ENCODE measurements at places on chromosomes 1 and 21. TPM values are rescaled to one million over a fixed set of nuclear protein-coding genes. Genes with fewer than 3 reads are reported as not detected.

The SPATA1 gene
- total RNA-seq: 0.46 TPM

The FAM151A gene
- not detected for total RNA-seq

The PGLYRP4 gene
- not detected for total RNA-seq

The MCOLN2 gene
- 0.85 TPM for total RNA-seq

The NHLH1 gene
- 0.07 TPM for total RNA-seq

The GUCA2A gene
- total RNA-seq: not detected

The SLAMF9 gene
- 0.59 TPM for total RNA-seq

The TNFRSF18 gene
- total RNA-seq: not detected

The CSF1 gene
- 53.5 TPM for total RNA-seq

The BATF3 gene
- total RNA-seq: 3.4 TPM

The C1orf210 gene
- not detected for total RNA-seq

The OVAAL gene
- total RNA-seq: not detected

The PPIAL4G gene
- not detected for total RNA-seq

The C1orf116 gene
- under 0.01 TPM for total RNA-seq

The SLC2A5 gene
- 25.9 TPM for total RNA-seq

The ADAMTSL4 gene
- 13.4 TPM for total RNA-seq

The ITLN2 gene
- total RNA-seq: 0.52 TPM

The KISS1 gene
- not detected for total RNA-seq

The GJB4 gene
- not detected for total RNA-seq

The FRRS1 gene
- total RNA-seq: 10.0 TPM

The RGS8 gene
- not detected for total RNA-seq

The MROH9 gene
- 0.39 TPM for total RNA-seq

The FAM72B gene
- total RNA-seq: 1.3 TPM

The C1orf159 gene
- 6.6 TPM for total RNA-seq

The S100A16 gene
- total RNA-seq: 247 TPM

The UBL4B gene
- not detected for total RNA-seq

The USH2A gene
- total RNA-seq: under 0.01 TPM

The PIK3C2B gene
- 4.7 TPM for total RNA-seq

The ELAPOR1 gene
- 0.39 TPM for total RNA-seq

The CLEC20A gene
- not detected for total RNA-seq

The LPAR3 gene
- 0.26 TPM for total RNA-seq

The CFHR4 gene
- total RNA-seq: not detected

The DIO1 gene
- not detected for total RNA-seq

The TNNI3K gene
- not detected for total RNA-seq

The MASP2 gene
- total RNA-seq: not detected

The DCDC2B gene
- not detected for total RNA-seq

The WDR77 gene
- total RNA-seq: 26.7 TPM

The CASQ1 gene
- total RNA-seq: 0.20 TPM

The RGL1 gene
- 26.5 TPM for total RNA-seq

The CDC42BPA gene
- 47.7 TPM for total RNA-seq

The ETNK2 gene
- 1.5 TPM for total RNA-seq

The RNU1-2 gene
- under 0.01 TPM for total RNA-seq

The GPATCH2 gene
- 14.8 TPM for total RNA-seq

The PPIH gene
- total RNA-seq: 10.9 TPM

The OXCT2 gene
- 1.8 TPM for total RNA-seq

The TCP10L gene
- total RNA-seq: 0.26 TPM

Measured in smooth muscle cell of the pulmonary artery (primary cell).